ENCODE measurements at places on chromosomes 4 and X.
A peak's percentile ranks its signal among the peaks of the same experiment; 100 is the strongest.

DNA sequence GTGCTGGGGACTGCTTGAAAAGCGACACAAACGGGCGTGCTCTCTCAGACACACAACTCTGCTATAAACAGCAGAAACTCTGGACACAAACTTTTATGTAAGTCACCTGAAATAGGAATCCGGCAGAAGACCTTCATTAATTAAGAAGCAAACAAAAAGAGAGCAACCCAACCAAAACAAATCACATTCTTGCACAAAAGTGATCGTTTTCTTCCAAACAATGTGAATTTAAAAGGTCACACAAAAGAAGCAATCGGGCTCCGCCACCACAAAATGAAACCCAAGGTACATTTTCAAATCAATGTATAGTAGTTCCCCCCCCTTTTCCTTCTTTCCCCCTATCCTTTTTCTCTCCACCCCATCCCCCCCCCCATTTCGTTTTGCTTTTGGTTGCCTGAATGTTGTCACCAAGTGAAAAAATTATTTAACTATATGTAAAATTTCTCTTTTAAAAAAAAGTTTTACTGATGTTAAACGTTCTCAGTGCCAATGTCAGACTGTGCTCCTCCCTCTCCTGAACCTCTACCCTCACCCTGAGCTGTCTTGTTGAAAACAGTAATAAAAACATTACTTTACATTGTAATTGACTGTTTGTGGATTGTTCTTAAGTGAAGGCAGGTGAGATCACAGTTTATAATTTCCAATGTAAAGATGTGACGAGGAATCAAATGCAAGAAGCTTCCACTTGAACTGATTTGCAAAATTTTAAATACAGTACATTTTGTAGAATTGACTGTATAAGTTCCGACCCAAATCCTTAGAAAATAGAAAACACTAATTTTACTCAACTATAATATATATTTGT is 2.4 kb downstream of the MAB21L2 start:
- DNase-seq: no peak

DNA sequence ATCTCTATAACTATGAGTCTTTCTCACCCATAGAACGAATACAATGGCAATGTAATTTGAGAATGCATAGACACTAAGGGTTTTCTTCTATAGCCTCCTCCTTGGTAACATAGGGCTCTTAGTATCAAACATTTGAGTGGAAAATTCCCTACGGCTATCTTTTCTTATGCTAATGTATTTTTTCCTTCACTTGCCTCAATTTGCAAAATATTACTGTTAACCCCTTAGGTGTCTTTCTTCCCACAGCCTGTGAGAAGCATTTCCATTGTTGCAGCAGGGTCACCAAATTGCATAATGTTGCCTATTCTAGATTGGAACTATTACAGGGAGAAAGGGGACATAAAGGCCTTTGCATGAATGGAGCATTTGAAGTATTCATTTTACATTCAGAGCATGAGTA is 140.5 kb upstream of the RAPGEF2 start:
- DNase-seq: no peak

GRCh38 chr4:137090951-137091350 is 441.3 kb downstream of the PCDH18 start:
- no peak for DNase-seq

DNA sequence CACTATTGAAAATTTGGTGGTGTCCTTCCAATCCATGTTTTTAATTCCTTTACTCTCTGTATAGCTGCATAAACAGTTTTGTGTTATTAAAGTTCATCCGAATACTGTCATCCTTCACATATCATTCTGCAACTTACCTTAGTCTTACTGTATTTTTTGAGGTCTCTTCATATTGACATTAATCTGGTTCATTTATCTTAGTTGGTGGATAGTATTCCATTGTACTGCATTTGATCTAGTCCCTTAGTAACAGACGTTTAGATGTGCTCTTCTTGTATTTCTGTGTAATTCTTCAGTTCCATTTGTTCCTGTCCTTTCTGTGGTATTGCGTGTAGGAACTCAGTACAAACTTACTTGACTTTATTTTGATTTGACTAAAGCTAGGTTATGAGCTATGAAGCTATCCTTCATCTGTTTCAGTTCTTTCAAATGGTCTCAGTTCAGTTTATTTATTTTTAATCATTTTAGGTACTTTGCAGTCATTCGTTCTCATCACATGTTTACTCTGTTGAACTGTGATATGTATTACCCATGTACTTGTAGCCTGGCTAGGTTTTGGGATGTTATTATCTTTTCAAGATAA is 41.3 kb downstream of the RAPGEF2 start:
- no peak for DNase-seq

DNA sequence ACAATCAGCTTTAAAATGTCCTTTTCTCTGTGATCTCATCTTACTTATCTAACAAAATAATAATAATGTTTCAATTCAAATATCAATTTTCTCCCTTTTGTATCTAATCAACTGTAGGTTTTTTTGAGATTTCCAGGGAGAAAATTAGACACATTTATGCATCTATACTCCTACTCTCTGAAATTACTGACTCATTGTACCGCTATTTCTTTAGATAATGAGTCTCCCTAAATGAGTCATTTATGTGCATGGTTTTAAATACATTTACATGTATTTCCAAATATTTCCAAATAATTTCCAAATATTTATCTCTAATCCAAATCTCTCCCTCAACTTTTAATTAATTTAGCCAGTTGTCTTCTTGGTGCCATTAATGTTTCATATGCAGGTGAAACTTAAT is 621.0 kb downstream of the TECRL start:
- DNase-seq: no peak

GRCh38 chrX:133375615-133376340 is 39.5 kb downstream of the GPC4 start:
- DNase-seq: peak; percentile 11

DNA sequence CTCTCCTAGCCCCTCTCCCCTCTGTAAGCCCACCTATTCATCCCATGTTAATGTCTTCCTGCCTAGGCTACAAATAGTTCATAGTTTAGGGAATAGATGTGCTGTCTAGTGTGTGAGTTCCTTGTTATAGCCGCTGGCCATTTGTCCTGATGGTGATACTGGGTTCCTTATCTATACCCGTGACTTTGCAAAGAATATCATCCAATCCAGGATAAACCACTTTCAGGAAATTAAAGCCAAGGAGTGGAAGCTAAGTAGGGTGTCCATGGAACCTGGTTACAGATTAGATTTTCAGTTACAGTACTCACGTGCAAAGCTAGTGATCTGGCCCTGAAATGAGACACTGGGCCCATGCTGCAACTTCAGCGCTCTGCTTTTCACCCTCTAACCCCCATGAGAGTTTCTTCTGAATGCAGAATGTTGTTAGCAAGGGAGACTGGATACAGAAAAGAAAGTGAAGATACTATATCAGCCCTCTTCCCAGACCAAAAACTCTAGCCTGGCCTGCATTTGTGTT is 111.4 kb downstream of the TMEM164 start:
- DNase-seq: no peak

- peak; percentile 43 for DNase-seq
These were observed 103.1 kb upstream of the GPRIN3 start for GRCh38 chr4:89410687-89411086.

DNA sequence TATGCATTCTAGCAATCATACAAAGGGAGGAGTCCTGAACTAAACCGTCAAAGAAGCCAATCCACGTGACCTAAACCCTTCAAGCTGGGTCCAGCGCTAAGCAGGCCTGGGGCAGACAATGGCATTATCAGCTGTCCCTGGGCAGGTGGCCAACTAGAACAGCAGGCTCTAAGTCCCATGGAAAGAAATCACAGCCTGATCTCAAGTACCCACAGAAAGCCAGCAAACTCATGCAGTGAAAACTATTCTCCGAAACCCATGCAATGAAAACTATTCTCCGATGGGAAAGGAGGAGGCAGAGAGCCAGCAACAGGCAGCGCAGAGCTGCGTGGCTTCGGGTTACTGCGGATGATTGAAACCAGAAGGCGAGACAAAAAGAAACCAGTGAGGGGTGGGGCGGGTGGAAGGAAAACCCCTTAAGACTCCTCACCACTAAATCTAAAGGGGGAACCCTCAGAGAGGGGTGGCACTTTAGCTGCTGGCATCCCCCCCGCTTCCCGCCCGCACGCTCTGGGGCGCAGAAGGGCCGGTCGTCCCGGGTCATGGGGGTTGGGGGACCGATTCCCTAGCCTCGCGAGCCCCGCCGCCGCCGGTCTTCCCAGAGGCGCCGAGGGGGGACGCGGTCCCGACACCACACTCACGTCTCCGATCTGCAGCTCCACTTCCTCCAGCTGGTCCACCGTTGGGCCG is 567 bp downstream of the C4orf46 start:
- DNase-seq: peak; percentile 89

DNA sequence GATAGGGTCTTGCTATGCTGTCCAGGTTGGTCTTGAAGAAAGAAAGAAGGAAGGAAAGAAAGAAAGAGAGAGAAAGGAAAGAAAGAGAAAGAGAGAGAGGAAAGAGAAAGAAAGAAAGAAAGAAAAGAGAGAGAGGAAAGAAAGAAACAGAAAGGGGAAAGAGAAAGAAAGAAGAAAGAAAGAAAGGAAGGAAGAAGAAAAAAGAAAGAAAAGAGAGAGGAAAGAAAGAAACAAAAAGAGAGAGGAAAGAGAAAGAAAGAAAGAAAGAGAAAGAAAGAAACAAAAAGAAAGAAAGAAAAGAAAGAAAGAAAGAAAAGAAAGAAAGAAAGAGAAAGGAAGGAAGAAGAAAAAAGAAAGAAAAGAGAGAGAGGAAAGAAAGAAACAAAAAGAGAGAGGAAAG is 95.8 kb upstream of the SHOX start:
- no peak for DNase-seq

DNA sequence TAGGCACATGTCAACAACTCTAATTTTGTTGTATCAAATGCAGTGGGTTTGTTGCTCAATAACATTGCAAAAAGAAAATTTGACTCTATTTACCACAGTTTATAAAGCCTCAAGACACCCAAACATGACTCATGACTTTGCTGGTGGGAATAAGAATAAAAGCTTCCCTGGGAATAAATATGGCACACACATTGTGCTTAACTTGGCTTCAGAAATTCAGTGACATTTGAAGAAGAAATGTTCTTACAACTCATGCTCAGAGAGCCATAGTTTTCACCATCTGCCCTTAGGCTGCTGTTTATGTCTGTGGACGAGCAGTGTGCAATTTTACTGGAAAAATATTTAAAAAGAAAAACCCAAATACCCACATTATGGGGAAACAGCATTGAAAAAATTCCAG is 60.9 kb downstream of the SPATA18 start:
- no peak for DNase-seq

DNA sequence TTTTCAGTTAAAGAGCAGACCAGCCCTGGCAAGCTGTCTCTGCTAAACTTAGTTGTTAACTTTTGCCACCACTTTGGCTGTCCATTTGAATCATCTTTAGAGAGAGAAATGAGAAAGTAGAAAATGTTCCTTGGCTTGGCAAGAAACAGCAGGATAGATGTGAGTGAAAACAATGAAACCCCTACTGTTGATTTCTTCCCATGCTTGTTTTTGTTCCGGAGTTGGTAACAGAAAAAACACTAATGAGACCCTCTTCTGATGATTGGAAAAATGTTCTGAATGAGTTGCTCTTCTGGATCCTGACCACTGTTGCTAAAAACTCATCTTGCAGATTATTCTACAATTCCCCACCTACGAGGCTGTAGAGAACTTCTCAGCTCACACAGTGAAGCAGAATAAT is 203.3 kb downstream of the MAPK10 start:
- no peak for DNase-seq

DNA sequence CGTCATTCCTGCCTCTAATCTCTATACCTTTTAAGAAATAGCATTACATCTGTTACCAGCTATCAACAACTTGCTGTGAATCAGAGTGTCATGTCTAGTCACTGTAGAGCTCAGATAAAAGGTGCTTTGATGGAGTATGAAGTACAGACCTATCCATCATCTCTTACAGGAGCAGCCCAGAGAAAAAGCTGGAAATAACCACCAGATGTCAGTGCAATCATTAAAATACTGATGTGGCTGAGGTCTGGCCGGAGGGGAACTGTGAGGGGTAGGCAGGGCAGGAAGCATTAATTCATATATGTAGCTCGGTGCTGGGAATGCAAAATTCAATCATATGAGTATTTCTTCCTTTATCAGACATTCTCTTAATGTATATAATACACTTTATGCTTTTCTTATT is 100.6 kb downstream of the AKAP4 start:
- DNase-seq: peak; percentile 16

DNA sequence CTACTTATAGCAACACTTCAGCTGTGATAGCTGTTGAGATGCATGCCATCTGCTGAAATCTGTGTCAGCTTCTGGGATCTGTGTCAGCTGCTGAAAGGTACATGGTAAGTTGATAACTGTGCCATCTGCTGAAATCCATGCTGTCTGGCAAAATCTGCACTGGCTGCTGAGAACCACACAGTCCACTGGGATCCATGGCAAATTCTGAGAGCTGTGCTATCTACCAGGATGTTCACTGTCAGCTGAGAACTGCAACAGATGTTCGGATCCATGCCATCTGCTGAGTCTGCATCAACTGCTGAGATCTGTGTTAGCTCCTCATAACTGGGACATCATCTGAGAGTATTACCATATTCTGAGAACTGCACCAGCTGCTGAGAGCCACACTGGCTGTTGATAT is 430.5 kb upstream of the POU3F4 start:
- DNase-seq: no peak

DNA sequence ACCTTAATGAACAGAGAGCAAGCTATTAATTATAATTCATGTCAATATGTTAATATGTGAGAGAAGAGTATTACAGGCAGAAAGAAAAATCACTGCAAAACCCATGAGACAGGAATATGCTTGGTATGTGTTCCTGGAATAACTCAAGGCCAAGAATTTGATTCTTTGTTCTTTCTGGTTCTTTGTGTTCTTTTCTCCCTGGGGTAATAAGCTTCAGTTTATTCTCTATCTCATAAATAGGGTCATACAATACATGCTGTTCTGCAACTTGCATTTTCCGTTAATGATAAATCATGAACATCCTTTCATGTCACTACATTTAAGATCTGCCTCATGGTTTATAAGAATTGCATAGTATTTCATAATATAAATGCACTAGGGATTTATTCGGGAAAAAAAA is 16.8 kb upstream of the THOC2 start:
- DNase-seq: no peak

DNA sequence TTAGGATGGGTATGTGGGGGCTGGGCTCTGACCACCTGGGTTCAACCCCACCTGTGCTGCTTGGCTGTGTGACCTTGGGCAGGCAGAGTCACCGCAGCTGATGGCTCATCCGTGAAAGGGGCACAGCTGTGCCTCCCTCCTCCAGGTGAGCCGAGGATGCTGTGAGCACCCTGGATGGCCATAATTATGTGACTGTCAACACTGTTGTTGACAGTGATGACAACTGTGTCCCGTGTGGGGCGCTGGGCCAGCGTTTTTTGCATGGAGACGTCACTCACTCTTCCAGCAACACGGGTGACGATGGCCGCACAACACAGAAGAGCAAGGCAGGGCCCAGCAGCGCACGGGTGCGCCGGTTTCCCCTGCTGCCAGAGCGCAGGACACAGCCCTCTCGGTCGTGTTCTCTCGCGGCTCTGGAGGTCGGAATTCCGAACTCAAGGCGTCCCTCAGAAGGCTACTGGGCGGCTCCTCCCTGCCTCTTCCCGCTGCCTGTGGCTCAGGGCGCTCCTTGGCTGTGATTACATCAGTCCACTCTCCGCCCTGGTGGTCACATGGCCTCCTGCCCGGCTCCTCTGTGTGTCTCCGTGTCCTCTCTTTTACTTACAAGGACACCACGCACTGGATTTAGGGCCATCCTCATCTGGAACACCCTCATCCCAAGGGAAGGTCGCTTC is 1.3 kb downstream of the SH3TC1 start:
- peak; percentile 28 for DNase-seq
